ENCODE measurements at places on chromosomes 6 and 20.

DNA sequence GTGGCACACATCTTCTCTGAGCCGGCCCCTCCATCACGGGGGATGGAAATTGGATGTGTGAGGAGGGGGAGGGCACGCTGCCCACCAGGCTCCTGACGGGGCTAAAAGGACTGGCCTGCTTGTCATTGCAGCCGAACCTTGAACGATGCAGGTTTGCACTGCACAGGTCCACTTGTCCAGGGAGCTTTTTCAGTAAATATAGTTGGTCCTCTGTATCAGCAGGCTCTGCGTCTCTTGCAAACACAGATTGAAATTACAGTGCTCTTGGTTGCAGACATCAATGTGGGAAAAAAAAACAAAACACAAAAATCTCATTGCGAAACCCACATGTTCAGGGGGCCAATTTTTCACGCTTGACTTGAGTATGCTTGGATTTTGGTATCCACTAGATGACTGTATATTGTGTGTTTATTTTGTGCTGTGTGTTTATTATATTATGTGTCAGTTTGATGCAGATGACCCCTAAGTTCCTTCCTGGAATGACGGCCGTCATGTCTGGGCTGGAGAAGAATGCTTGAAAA, 29.2 kb downstream of the ERMARD start:
- DNase-seq: no peak

DNA sequence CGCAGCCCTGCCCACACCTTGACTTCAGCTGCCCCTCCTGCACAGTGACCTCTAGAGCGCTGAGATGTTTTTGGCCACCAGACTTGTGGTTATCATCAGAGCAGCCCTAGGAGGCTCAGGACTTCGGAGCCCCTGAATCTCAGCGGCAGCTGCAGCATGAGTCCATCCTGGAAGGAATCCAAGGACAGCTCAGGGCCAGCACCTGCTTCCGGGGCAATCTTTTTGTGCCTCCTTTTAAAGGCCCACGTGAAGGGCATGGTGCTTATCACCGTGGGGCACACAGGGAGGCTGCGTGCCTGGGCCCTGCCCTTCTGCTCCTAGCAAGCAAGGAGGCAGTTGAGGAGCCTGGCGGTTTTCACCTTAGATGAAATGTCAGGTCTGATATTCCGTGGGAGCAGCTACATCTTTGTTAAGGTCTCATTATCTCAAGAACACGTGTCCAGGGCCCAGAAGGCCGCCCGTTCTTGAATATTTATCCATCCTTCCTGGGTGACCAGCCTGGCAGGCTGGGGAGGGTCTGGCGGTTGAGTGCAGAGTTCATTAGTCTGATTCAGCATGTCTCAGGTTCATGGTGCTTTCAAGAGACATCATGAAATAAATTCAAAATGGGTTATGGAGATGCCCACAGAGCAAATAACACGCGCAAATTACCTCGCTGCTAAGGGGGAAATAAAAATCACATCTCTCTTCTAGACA, 392.4 kb downstream of the TAF4 start:
- no peak for DNase-seq

DNA sequence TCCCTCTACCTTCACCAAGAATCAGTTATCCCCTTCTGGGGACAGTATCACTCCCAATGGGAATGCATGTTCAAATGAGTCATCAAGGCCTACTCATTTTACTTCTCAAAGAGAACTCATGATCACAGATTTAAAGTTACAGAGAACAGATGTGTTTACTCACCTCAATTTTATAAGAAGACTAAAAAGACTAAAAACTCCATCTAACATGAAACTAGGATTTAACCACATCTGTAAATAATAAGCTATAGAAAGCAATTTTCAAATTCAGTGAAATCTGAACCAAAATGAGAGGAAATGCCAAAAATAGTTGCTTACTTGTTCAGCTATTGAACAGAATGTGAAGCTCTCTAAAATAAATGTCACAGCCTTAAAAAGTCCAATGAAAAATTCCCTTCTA, 300.1 kb upstream of the KCNQ5 start:
- no peak for DNase-seq

GRCh38 chr6:130136798-130137197, 86.0 kb downstream of the SAMD3 start:
- no peak for DNase-seq

GRCh38 chr6:41375598-41376151, 40.3 kb downstream of the NCR2 start:
- DNase-seq: no peak

DNA sequence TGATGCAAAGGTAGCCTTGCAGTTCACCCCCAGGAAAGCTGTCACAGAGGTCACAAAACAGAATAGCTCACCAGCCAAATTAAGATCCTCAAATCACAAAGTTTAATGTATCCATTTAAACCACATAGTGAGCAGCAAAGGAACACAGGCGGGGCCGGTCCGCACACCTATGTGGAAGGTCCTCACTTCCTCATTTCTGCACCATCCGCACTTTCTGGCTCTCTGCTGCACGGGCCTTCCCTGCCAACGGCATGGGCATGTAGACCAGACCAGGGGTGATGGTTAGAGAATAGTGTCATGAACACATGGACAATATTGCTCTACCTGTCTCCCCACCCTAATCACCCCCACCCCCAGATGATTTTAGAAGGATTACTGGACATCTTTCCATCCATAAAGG, 12.1 kb upstream of the TBXT start:
- no peak for DNase-seq

DNA sequence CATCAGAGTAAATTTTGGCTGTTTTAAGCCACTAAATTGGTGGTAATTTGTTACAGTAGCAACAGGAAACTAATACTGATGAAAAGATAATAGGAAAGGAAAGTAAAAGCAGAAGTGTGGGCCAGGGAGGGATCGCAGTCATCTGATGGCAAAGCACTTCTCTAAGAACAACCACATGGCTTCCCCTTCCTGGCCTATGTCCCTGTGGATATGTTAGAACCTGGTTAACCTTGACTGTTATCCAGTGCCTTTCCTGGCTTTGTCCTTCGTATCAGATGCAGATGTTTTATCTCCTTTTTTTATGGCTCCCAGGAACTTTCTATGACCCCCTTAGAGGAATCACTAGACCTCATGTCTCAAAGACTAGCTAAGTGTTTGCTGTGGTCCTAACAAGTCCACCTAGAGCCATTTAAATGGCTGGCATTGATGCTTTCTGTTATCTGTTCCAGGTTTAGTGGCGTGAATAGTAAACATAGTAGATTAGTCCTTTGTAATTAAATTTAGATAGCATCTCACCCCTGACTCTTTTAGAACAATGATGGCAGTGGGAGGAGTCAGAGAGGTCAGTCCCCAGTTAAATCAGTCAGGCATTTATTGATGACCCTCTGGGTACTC, 79.2 kb upstream of the PHACTR2 start:
- DNase-seq: no peak

DNA sequence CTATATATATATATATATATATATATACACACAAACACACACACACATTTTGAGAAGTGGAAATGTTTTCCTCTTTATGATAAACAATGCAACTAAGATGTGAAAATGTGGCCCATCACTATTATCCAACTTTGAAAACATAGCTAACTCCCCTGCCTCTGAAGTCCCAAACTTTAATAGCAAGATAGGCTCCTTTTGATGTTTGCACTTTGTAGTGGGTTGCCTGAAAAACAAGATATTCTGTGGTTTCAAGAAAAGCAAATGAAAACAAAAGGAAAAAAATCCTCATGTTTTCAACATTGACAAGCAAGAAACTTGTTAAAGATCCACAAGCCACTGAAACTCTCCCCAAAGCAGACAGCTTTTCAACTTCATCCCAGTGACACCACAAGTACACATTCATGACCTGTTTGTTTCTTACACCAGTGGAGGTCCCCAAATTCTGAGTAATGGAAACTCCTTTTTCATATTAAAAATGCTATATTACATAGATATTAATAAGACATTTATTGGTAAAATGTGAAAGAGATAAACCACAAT, 90.0 kb downstream of the IPCEF1 start:
- no peak for DNase-seq

GRCh38 chr6:169406804-169407203, 153.2 kb upstream of the THBS2 start:
- DNase-seq: no peak

GRCh38 chr6:128303870-128304269, 216.5 kb downstream of the PTPRK start:
- DNase-seq: no peak

DNA sequence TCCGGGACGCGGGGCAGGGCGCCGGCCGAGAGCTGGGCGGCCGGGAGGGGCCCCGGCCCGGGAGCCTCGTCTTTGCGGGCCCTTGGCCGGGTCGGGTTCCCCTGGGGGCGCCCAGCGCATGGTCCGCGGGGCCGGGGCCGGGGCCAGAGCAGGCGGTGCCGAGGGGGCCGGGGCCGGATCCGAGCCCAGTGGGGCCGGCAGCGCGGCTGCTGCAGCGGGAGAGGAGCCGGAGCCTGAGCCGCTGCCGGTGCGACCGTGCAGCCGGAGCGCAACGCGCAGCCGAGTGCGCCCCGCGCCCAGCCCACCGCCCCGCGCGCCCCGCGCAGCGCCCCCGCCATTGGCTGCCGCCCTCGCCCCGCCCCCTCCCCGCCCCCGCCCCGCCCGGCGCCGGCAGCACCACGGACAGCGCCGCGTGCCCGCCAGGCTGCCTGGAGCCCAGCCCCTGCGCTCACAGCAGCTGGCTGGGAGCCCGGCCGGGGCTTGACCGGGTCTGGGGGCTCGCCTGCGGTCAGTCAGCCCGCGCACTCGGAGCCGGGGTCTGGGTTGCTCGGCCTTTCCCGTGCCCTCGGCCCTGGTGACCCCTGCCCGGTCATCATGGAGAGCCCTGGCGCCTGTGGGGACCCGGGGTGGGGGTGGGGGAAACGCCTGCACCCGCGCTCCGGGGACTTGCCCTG, at the start of gene HRH3:
Gene HRH3, minus strand, starts transcription at position 287 of the 674 bp plus-strand sequence. CDS start 308 bp downstream, outside the sequence.
- DNase-seq: no peak

DNA sequence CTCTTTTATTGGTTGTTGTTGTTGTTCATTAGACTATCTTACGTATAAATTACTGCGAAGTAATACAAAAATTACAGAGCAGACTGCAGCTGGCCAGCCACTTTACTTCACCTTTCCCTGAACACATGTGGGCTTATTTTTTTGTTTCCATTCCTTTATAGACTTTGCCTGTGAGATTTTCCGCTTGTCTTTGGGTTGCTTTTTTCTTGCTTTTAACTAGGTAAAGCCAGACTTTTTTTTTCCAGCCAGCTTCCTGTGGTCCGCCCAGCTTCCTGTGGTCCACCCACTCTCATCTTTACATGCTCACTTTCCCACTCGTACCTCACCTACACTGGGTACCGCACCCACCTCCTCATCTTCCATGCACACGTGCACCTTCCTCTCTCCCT, 79.0 kb downstream of the IPCEF1 start:
- no peak for DNase-seq

DNA sequence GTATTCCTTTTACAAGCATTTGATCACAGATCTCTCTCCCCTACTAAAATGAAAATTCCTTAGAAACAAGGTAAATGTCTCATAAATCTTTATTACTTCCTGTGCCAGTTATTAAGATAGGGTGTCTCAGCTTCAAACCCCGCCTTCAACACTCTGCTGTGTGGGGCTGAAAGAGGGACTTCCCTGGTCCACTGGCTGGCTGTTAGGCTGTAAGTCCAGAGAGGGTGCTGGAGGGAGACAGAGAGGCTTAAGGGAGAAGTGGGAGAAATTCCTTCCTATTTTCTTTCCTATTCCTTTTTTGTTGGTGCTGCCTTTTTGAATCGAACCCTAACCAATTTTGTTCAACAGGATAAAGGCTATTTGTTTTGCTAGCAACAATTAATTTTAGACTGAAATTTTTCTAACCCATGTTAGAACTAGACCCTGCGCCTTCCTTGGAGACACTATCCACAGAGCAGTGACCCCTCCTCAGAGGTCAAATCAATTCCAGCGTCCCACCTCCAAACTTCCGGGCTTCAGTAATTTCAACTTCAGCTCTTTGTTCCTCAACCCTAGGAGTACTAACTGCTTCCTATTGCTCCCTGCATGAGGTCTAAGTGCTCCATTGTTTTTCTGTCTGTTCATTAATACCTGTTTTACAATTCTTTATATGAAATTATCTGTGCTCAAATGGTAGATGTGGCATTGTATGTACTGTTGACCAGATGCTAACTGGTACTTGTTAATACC, 207.5 kb upstream of the OPRM1 start:
- DNase-seq: no peak

DNA sequence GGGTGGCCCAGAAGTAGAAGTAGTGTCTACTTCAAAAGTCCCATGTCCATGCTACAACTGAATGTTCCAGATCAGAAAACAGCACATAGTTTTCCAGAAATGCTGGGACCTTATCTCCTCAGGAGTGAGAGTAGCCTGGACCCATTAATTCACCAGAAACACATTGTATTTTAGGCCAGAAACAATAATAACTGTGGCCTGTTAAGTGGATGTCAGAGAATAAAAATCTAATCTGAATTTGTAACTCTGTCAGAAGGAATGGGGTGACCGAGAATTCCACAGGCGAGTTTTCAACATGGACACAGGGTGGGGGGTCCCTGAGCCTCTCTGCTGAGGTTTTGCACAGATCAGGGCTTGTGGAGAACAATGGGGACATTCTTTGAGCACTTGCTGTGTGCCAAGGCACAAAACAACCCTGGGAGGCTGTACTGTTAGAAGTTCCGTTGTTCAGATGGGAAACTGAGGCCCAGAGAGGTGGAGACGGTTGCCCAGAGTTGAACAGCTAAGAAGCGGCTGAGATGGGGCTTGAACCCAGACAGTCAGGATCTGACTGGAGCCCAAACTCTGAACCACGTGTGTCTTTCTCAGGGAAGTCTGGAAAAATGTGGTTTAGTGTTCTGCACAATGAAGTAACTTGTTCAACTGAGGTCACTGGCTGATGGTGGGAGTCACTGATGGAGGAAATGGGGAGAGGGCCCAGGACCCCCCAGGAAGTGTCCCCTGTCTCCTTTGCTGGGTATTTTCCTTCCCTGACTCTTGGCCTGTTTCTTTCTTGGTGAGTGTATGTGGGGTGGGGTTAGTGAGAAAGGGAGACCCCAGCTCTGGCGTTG, 44.2 kb downstream of the SNAI1 start:
- DNase-seq: no peak

DNA sequence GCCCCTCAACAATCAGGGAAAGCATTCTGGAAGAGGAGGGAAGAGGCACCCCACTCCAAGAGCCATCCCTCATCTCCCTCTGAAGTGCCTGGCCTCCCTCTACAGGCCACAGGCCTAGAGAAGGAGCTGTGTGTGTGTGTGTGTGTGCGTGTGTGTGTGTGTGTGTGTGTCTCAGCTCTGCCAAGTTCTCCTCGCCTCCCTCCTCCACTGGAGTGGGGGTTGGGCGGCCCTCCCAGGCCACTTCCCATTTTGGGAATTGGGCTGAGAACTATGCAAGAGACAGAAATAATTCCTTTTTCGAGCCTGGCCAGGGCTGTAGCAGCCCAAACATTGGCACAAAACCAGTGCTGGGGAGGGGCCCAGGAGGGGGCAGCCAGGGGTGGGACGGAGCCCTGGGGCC, 35.7 kb downstream of the KCNB1 start:
- DNase-seq: no peak

All from cerebellar cortex (tissue), 1 donor.